ENCODE measurements at places on chromosomes 12 and 14.
A peak's percentile ranks its signal among the peaks of the same experiment; 100 is the strongest.

DNA sequence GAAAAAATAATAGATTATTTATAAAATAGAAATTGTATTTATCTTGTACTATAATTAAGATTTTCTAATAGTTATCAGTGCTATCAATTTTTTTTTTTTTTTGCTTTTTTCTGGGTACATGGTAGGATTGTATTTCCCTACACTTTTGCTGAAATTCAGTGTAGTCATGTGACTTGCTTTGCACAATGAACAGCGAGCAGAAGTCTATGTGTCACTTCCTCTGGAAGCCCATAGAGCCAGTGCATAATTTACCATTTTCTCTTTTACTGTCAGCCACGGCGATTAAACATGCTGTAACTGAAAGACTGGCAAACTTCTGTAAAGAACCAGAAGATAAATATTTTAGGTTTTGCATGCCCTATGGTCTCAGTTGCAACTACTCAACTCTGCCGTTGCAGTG, 80.8 kb upstream of the PPP1R12A start:
- no peak for DNase-seq

DNA sequence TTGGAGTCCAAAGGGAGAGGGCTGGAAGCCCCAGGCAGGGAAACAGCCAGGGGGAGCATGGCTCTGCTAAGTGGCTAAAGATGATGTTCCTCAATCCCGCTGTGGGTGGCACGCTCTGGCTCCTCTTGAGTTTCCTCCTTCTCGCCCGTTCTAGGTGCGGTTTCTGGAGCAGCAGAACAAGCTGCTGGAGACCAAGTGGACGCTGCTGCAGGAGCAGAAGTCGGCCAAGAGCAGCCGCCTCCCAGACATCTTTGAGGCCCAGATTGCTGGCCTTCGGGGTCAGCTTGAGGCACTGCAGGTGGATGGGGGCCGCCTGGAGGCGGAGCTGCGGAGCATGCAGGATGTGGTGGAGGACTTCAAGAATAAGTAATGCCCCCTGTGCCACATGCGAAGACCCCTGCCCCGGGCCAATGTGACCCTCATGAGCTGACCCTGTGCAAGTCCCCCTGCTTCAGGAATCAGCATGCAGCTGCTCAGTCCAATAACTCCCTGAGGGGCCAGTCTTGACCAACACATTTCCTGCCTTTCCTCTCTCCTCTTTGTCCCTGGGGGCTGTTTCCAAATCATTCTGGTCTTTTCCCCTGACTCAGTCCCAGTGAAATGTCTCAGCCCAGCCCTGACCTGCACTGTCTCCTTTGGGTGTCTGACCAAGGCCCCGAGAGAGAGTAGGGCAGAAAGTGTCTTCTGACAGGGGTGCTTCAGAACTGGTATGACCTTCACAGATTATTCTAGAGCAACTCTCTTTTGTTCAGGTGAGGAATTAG, 2.1 kb downstream of the KRT7 start:
- no peak for DNase-seq

DNA sequence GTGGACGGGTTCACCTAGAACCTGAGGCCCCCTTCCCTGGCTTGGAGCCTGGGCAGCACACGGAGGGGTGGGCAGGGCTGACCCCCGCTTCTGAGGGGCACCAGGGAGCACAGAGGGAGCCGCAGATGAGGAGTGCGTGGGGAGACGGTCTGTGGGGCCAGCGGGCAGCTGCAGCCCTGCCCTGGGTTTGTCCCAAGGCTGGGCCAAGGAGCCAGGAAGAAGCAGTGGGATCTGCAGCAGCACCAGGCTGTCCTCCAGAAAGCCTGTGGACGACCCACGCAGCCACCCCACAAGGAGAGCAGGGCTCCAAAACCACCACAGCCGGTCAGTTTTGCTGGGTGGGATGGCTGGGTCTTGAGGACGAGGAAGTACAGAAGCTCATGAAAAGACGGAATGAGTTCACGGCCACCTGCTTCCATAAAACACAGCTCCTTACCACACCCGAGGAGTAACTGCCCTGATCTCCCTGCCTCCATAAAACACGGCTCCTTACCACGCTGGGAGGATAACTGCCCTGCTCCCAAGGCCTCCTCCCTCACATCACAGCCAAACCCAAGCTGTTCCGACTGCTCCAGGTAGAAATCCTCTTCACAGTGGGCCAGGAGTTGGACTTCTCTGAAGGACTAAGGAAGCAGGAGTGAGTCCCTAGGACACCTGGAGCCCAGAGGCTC, 9.9 kb upstream of the GOLGA3 start:
- DNase-seq, result no peak

- no peak for DNase-seq
Observed at GRCh38 chr12:132729541-132730320, 19.1 kb downstream of the PGAM5 start.

- DNase-seq, result no peak
Observed at GRCh38 chr12:113936460-113936859, 29.7 kb downstream of the RBM19 start.

GRCh38 chr12:131608740-131609690, 101.9 kb upstream of the SFSWAP start:
- DNase-seq, result peak; percentile 21

DNA sequence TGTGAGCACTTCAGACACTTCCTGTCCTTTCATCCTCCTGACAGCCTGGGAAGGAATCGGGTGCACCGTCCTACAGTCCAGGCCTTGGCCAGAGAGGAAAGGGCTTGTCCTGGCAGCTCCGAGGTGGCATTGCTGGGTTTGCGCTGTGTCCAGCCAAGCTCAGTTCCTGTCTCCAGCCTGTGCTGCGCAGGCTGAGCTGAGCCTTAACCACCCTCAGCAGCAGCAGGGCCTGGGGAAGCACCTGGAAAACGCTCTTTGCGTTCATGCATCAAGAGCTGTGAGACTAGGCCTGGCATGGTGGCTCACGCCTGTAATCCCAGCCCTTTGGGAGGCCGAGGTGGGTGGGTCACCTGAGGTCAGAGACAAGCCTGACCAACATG, 33.7 kb upstream of the EML1 start:
- DNase-seq, result no peak

- DNase-seq, result no peak
Observed at GRCh38 chr12:6273205-6273540, 37.3 kb upstream of the PLEKHG6 start.

DNA sequence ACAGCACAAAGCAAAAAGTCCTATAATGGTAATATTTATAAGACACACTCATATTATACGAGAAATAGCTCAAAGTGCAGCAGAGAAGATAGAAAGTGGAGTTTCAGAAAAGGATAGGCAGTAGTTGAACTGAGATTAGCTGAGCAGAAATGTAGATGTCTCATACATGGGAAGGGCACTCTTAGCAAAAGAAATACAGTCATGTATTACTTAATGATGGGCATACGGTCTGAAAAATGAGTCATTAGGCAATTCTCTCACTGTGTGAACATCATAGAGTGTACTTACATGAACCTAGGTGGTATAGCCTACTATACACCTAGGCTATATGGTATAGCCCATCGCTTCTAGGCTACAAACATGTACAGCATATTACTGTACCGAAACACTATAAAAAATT, 671.3 kb downstream of the RPS29 start:
- DNase-seq, result no peak

- no peak for DNase-seq
Observed at GRCh38 chr12:25689996-25690501, 137.0 kb upstream of the LMNTD1 start.

GRCh38 chr12:94144781-94145180, 3.6 kb upstream of the PLXNC1 start:
- DNase-seq, result no peak

DNA sequence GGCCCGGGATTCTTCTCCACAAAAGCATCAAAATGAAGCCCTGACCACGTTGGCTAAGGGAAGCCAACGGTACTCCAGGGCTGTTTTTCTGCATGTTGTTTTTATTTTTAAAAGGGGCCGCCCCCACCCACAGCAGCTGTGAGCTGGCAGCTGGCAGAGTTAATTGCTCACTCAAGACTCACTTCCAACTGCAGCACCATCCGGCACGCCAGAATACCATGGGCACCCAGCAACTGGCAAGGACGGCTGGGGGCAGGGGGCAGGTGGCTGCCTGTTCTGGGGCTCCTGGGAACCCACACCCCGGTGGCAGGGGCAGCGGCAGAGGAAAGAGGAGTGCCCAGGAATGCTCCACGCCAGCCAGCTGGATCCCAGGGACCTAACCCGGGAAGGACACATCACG, 44.3 kb downstream of the NCOR2 start:
- no peak for DNase-seq

GRCh38 chr12:108734200-108734906, 3.0 kb upstream of the CORO1C start:
- DNase-seq, result no peak

DNA sequence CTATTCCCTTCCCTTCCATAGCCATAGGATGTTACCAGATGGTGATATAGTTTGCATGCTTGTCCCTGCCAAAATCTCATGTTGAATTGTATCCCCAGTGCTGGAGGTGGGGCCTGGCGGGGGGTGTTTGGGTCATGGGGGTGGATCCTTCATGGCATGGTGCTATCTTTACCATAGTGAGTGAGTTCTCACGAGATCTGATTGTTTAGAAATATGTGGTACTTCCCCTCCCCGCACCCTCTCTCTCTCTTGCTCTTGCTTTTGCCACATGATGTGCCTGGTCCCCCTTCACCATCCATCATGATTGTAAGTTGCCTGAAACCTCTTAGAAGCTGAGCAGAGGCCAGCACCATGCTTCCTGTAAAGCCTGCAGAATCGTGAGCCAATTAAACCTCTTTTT, 181.3 kb downstream of the CAND1 start:
- DNase-seq, result no peak

DNA sequence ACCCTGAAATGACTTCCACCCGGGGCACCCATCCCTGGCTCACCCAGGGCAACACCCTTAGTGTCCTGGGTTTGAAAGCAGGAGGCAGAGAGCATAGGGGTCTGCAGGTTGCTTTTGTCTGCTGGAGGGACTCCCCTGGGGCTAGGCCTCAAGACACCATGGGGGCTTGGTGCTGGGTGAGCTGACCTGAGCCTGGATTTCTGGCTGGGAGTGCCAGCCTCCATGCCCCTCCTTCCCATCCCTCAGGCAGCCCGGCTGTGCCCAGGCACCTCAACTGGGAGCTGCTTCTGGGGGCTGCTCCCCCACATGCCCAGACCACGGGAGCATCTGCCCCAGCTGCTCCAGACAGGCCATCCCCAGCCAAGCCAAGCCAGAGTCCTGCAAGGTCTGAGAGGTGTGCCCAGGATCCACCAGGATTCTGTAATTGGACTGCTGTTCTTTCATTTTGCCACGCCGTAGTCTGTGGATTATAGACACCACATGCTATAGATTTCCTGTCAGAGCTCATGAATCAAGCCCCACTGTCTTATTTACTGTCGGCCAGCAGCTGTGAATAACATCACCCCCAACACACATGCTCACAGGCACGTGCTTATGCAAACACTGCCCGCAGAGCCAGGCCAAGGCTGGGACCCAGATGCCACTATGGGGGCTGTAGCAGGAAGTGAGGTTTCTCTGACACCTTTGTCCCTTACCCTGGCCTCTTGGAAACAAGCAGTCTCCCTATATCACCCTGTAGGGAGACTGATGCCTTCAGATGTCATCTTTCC, 29.4 kb upstream of the ESRRB start:
- no peak for DNase-seq

DNA sequence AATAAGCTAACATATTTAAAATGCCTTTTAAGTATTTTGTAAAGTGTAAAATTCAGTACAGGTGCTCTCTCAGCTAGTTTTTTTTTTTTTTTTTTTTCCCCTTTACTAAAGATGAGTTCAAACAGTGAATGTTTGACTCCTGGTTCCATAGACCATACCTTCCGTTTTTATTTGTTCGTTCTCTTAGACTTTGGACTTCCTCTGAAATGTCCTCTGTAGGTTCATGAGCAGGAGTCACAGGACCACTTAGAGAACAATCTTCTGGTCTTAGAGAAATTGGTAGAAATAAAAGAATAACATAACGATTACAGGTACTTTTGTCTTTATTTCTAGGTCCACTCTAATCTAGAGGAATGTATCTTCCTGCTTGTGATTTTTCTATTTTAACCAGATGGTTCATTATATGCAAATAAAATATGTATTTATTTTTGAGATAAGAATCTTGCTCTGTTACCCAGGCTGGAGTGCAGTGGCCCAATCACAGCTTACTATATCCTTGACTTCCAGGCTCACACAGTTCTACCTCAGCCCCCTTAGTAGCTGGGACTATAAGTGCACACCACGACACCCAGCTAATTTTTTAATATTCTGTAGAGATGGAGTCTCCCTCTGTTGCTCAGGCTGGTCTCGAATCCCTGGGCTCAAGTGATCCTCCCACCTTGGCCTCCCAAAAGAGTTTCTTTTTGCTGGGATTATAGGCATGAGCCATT, 25.8 kb downstream of the STYX start:
- no peak for DNase-seq

DNA sequence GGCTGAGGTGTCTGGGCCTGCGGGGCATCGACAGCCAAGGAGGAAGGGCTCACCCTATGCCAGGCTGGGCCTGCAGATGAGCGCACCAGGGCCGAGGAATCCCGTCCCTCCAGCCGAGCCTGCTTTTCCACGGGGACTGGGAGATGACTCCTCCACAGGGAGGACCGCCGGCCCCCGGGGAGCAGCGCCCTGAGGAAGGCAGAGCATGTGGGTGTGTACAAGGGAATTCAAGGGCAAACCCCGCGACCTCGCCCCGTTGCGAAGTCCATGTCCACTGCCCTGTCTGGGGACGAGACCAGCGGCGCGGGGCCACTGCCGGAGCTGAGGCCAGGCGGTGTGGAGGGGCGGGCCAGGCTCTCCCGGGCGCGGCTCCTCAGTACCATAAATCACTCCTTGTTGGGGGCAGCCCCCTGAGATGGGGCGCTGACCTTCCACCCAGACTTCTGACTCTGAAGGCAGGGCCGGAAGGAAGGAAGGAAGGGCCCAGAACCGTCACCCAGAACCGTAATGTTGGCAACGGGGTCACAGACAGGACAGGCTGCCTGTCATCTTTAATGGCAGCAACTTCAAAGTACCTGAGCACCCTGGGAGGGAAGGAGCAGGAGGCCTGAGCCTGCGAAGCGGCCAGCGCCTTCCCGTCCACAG, 52.5 kb downstream of the RNF34 start:
- no peak for DNase-seq

DNA sequence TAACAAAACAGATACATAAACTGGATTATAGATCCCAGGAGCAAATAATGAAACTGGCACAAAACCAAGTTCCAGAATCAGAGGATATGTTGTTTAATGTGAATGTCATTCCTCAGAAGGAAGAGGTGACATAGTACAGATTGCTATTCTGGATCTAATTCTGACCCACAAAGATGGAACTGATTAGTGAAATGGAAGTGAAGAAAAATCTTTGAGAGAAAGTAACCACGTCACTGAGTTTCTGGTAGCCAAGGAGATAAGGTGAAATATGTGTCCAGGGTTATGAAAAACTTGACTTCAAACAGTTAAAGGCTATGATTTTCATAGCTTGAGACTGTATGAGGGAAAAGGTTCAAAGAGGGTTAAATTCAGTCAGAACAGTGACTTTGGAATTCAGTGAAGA, 8.3 kb downstream of the OR10AD1 start:
- no peak for DNase-seq
